ENCODE measurements at places on chromosomes 6 and 20.

DNA sequence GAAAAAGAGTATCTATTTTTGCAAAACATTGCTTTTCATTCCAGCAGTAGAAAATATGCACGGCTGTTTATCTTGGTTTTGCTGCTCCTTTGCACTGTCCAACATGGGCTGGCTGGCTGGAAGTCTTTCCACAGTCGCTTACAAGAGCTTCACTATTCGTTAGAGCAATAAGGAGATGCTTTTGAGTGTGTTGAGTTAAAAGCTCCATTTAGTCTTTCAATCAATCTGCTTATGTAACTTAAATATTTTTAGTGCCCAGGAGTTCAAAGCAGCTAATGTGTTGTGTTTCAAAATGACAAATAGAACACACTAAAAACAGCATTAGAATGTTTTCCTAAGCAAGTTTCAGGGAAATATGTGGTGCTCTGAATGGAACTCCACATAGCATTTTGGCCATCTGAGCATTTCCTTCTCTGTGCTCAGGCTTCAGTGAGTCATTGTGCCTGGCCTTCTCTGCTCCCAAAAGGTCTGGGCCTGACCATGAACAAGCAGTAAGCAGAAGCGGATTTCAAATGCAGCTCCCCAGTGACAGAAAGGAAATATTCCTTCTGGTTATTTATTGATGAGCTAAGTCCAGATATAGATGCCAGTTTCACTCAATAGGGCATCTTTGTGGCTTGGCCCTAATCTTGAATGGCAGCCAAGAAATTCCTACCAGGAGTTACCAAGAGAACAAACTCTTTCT, 580.3 kb downstream of the TENT5A start:
- peak; percentile 71 for DNase-seq

DNA sequence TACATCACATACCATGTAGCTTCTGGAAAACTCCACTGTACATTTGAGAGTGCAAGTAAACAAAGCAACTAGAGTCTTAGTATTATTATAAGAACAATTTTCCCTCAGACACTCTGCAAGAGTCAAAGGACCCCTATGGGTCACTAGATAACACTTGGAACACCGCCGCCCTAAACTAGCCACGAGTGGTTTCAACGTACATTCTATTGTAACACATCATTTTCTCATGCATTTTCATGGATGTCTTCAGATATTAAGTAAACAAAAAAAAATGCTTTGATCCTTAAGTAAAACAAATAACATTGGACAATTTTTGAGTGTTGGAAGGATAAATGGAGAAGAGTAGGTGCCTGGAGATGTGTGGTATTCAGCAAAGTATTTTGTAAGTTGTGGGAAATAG, 3.2 kb upstream of the RNF146 start:
- no peak for DNase-seq

GRCh38 chr6:13053006-13053461, 275.3 kb downstream of the TBC1D7 start:
- DNase-seq, result no peak

DNA sequence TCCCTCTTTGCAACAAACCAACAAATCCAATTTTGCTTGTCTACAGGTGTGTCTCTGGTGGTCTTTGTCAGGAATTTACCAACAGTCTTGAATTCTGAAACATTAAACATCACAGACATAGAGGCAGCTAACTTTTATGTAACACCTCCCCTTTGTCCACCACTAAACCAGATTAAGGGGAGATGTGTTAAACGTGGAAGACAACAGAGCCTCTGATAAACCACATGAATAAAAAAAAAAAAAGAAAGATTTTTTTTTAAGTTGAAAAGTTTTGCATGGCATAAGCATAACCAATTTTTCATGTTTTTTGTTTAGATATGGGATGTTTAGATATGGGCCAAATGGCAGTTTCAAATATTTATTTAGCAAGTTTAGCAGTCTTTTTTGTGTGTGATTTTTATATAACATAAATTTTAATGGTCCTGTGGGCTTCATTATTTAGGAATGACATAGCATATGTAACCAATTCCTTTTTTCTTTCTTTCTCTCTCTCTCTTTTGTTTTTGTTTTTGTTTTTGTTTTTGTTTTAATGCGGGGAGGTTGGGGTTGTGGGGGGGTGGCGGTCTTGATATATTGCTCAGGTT, 60.7 kb upstream of the BTN3A2 start:
- DNase-seq, result no peak

- peak; percentile 86 for DNase-seq
These were observed 59.5 kb downstream of the TRIM38 start for GRCh38 chr6:26022132-26022472.
